ENCODE measurements at places on chromosomes 12 and 14. TPM values are rescaled to one million over a fixed set of nuclear protein-coding genes. Genes with fewer than 3 reads are reported as not detected.

The KRT71 gene
- total RNA-seq: not detected

The SRRM4 gene
- total RNA-seq: not detected

The NUMB gene
- 44.5 TPM for total RNA-seq

The APOF gene
- total RNA-seq: not detected

DNA sequence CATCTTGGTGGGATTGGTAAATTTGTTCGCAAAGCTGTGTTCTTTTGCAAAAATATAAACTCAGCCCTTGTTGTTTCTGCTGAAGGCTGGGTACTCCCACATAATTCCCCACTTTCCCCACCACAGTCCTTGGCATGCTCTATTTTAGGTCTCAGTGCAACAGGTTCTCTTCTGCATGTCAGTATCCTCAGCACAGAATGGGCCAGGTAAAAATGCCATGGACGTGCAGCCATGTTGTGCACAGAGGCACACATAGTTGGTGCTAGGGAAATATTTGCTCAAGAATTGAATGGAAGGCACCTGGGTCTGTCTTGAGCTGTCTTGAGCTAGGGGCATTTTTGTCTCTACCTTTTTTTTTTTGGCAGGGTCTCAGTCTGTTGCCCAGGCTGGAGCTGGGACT, 87.8 kb upstream of the LHX5 start:
- H3K27ac ChIP-seq: no peak overlapping the region
- H3K27me3 ChIP-seq: no peaks in the 10 kb centered on the region
- no peaks in the 10 kb centered on the region for H3K4me1 ChIP-seq
- H3K4me3 ChIP-seq: no peak overlapping the region
- DNase-seq: no peak
- H3K36me3 ChIP-seq: no peaks in the 10 kb centered on the region

- H3K27me3 ChIP-seq: no peaks in the 10 kb centered on the region
- no peaks in the 10 kb centered on the region for H3K4me1 ChIP-seq
- DNase-seq: no peak
- no peaks in the 10 kb centered on the region for H3K36me3 ChIP-seq
- H3K4me3 ChIP-seq: no peak overlapping the region
These were observed 387.5 kb downstream of the EGLN3 start for GRCh38 chr14:33563191-33563900.

- no peaks in the 10 kb centered on the region for H3K36me3 ChIP-seq
- H3K27ac ChIP-seq: no peak overlapping the region
- H3K4me3 ChIP-seq: no peak overlapping the region
- no peak for DNase-seq
These were observed 19.5 kb downstream of the FOXN4 start for GRCh38 chr12:109289551-109289950.

DNA sequence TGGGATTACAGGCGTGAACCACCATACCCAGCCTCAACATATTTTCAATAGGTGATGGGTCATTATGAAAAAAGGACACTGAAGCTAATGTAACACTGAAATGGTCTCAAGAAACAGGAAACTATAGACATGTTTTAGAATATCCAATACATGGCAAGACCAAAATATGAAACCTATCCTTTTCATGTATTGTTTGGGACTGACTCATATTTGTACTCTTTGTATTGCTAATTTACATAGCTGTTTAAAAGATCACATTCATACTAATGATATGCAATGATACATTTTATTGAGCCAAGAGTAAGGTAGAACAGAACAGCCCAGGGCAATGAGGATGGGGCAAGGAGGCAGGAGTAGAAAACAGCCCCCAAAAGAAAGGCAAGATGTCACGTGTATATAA, 32.6 kb downstream of the RESF1 start:
- H3K27ac ChIP-seq: peak overlapping the region; percentile 83
- DNase-seq: no peak
- no peak overlapping the region for H3K4me3 ChIP-seq
- H3K4me1 ChIP-seq: peaks cover 44% of the 10 kb centered on the region

GRCh38 chr12:98612696-98613334, 19.3 kb downstream of the SLC25A3 start:
- peaks cover 13% of the 10 kb centered on the region for H3K36me3 ChIP-seq
- H3K4me1 ChIP-seq: no peaks in the 10 kb centered on the region
- H3K27ac ChIP-seq: no peak overlapping the region
- no peak for DNase-seq
- H3K4me3 ChIP-seq: no peak overlapping the region

DNA sequence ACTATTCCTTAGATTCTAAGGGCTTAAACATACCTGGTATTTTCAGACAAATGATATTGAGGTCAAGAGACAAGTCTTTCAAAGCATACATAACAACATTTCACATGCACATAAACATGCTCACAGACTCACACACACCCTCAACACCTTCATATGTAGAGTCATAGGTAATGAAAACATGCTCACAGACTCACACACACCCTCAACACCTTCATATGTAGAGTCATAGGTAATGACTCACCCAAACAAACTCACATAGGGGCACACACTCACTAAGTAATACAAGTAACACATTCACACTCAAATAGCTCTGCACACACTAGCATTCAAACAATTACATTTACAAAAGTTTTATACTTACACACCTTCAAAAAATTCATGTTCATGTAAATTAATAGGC, 975.5 kb downstream of the TMEM121 start:
- peaks cover 30% of the 10 kb centered on the region for H3K27me3 ChIP-seq
- DNase-seq: no peak
- peaks cover 10% of the 10 kb centered on the region for H3K4me1 ChIP-seq

All from activated CD4-positive, alpha-beta memory T cell treated with anti-CD3 and anti-CD28 coated beads, Interleukin-2, amount 10 ng/mL, durations not matched to agents 7 days and 5 days (primary cell).